Erythroblast (primary cell): ENCODE measurements at places on chromosomes 4 and X.

- DNase-seq, result no peak
Measured at GRCh38 chr4:11069581-11070211, 359.0 kb downstream of the HS3ST1 start.

GRCh38 chr4:55793479-55793878 is 26.1 kb upstream of the EXOC1L start:
- DNase-seq, result no peak

- DNase-seq, result no peak
Measured at GRCh38 chr4:174023641-174024040, 259.8 kb downstream of the FBXO8 start.

- no peak for DNase-seq
Measured at GRCh38 chrX:77935886-77936285, 25.4 kb downstream of the ATP7A start.

DNA sequence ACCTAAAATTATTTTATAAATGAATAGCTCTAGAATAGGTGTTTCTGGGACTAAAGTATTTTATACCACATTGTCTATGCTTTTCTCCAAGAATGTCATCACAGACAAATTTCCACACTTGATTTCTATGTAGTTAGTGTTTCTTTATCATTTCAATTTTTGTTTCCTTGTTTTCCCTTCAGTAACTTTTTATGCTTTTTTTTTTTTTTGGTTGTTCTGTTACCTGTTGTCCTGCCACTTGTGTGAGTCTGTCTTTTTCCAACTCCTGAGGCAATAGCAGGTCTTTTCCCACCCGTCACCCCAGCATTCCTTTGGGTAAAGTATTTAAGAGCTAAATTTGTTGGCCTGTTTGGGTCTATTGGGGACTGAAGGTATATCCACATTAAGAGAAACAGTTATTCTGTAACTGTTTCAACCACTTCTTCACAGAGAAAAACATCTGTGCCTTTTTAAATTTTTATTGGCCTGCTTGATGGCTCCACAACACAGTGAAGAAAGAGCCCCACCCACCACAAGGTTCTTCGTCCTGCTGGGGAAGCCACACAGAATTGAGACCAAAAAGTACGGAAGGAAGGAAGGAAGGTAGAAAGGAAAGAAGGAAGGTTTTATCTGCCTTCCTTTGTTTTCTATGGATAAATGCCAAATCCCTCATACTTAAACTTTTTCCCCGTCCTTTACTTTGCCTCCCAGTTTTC is 17.7 kb upstream of the GPC3 start:
- DNase-seq, result no peak

- DNase-seq, result no peak
Measured at GRCh38 chr4:98151145-98151924, 8.1 kb upstream of the STPG2 start.

DNA sequence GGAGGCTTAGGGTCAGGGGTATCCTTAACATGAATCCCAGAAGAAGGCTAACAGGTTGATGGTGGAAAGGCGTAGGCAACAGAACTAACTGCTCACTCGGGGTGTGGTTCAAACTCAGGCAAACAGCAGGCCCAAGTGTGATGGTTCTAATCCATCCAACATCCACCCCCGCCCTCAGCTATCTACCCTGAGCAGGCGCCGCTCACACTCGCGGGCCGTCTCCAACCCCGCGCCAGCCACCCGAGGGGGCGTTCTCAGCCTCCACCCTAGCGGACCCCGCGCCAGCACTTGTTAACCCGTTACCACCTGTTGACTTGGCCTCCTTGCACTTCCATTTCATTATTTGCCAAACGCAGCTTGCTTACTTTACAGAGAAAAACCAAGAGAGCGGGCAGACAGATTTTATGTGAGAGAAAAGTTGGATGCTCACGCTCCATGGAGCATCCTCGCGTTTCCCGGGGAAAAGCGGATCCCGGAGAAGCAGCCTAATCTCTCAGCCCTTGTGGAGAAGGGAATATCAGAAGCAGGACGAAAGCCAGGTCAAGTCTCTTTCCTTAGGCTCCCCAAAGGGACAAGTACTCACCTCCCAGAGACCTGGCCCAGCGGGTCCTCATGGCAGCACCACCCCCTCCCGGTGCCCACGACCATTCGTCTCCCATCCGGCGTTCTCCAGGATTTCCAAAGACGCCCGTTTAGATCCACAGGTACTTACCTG is 773 bp downstream of the SNCA start:
- peak; percentile 94 for DNase-seq

DNA sequence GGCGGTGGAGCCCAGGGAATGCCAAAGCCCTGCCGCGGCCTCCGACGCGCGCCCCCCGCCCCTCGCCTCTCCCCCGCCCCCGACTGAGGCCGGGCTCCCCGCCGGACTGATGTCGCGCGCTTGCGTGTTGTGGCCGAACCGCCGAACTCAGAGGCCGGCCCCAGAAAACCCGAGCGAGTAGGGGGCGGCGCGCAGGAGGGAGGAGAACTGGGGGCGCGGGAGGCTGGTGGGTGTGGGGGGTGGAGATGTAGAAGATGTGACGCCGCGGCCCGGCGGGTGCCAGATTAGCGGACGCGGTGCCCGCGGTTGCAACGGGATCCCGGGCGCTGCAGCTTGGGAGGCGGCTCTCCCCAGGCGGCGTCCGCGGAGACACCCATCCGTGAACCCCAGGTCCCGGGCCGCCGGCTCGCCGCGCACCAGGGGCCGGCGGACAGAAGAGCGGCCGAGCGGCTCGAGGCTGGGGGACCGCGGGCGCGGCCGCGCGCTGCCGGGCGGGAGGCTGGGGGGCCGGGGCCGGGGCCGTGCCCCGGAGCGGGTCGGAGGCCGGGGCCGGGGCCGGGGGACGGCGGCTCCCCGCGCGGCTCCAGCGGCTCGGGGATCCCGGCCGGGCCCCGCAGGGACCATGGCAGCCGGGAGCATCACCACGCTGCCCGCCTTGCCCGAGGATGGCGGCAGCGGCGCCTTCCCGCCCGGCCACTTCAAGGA is at the start of gene FGF2:
Gene FGF2, plus strand, starts transcription at position 279 of the 705 bp plus-strand sequence. Its CDS starts 344 bp downstream, at position 623.
- DNase-seq, result peak; percentile 43

DNA sequence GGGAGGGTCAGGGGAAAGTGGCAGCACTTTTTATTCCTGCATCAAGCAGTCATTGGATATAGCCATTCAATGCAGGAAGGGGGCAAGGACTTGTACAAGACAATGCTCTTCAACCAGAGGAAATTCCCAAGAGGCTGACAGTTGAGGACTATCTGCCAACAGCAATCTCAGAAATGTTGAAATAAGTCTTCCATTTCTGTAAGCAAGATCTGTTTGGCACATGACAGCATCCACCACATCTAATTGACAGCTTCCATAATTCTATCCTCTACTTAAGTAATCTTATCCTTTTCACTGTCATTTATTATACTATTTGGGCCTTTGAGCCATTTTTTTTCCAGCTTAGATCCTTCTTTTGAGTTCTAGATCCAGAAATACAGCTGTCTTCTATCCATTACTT is 110.7 kb downstream of the CFAP299 start:
- no peak for DNase-seq

GRCh38 chrX:33210156-33210555 is 1.2 kb downstream of the DMD start:
- DNase-seq, result no peak

GRCh38 chr4:7539659-7540058 is 104.9 kb upstream of the PSAPL1 start:
- peak; percentile 22 for DNase-seq

DNA sequence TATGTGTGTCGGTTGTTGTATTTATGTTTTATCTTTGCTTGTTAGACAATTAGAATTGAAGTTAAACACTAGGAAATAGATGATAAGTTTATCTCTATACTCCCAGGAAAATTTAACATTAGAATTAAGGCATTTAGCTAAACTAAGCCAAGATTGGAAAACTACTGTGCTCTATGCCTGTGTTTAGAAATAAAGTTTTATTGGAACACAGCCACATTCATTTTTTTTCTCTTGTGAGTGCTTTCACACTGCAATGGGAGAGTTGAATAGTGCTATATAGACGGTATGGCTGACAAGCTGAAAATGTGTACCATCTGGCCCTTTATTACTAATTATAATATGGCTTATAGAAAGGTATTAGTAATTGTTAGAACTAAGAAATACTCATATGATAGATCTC is 186.7 kb upstream of the NUDT6 start:
- DNase-seq, result no peak

GRCh38 chr4:6360385-6360784 is 90.7 kb downstream of the WFS1 start:
- no peak for DNase-seq

DNA sequence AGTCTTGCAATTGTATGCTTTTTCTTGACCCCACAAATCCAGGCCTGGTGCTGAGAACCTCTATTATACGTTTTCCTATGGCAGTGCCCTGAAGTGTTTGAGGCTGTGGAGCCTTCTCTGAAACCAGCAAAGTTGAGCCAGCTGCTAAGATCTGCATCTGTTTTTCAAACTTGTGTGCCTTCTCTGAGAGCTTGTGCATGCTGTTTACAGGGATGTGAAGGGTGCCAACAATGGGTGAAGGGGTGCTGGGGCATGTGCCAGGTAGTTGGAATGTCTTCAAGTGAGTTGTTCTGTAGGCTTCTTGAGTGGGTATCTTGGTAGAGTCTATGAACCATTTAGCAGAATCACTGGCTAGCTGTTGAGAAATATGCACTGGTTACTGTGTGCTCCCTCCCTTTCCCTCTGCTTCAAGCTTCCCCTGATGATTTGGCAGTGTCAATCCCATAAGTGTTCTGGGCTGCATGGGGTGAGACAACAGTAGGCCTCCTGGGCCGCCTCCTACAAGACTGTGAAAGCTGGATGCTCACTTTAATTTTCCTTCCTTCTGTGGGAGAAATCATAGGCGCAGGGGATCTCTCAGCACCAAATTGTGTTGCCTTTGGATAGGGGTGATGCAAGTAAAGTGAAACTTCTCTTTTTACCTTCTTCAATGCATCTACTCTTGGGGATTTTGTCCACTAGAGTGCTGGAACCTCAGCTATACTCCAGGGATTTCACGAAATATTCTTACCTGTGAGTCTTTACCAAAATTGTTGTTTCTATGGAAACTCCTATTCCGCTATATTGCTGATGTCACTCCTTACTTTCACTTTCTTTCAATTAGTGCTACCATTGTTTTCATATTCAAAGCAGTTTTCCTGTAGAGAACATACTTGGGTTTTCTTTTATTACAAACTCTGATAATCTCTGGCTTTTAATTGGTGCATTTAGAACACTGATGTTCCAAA is 30.0 kb downstream of the ITM2A start:
- DNase-seq, result peak; percentile 1

DNA sequence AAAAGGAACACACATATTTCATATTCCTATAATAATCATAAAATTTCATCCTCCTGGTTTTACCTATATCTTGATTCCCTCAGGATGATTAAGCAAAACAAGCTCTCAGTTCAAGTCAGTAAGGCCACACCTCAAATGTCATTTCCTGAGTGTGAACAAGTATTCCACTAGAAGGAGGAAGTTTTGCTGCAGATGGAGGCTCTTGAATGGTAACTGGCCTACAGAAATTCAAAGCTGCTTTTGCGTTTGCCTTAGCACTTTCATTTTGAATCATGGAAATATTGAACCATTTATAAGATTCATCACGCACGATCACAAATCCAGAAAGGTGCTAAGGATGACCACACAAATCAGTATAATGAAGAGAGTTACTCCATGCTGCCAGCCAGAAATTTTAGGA is 254.4 kb upstream of the CXXC4 start:
- DNase-seq, result no peak

- DNase-seq, result no peak
Measured at GRCh38 chr4:16271411-16271810, 45.1 kb upstream of the TAPT1 start.

DNA sequence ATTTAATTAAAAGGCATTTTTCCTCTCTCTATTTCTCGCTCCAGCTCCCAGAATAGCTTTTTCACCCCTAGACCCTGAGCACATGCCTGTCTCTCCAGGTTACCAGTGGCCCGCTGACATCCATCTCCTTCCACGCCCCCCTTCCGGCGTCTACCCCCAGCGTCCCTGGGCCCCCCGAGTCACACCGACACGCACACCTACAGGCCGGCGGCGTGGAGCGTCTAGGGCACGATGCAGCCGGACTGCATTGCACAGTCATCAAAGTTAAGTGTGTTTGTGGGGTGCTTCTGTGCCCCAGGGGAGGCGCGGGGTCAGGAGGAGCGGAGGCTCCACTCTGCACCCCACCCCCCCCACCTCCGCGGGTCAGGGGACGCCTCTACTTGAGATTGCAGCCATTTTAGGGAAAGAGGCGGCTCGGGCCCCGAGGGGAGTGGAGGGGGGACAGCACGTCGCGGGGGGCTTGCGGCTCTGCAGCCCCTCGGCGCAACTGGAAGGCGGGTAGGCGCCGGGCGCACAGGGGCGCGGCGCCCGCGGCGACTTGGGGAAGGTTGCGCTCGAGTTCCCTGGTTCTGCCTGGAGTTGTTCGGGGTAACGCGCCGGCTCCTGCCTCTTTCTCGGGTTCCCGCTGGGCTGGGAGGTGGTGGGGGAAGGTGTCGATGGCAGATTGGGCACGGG is 112.7 kb downstream of the DHX15 start:
- no peak for DNase-seq

DNA sequence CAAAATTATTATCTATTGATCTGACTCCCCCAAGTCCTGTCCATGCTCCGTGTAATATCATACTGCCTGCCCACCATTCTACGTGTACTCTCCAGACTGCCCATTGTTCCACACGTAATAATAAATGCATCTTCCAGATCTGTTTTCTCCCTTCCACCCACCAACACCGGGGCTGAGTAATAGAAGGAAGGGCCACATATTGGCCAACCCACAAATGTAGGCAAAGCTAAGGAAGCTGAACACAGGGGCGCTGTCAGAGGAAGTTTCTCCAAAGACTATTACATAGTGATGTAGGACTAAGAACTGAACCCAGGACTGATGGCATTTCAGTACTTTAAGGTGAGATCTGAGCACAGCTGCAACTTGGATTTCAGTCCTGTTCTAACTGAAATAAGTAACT is 135.8 kb upstream of the GUCY1A1 start:
- no peak for DNase-seq

GRCh38 chr4:158805635-158806471 is 37.0 kb downstream of the FNIP2 start:
- DNase-seq, result peak; percentile 84

- DNase-seq, result no peak
Measured at GRCh38 chr4:48067536-48067935, 51.0 kb downstream of the NIPAL1 start.

DNA sequence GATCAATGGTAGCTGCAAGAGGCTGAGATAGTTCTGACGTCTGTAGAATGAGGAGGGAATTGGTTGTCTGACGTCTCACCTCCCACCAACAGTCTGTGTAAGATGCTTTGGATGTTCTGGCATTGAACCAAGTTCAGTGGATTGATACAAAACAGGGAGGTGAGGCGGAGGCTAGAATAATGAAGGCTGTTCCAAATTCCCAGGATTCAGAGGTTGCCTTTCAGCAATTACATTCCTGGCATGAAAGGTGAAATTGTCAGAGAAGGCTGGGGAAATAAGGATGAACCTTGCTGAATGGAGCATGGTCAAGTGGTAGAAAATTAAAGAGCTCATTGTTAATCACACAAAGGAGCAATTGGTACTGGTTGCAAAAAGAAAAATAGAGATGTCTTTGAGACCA is 241.6 kb downstream of the FBXW7 start:
- no peak for DNase-seq

- no peak for DNase-seq
Measured at GRCh38 chr4:164803702-164804101, 49.8 kb downstream of the SMIM31 start.

- DNase-seq, result no peak
Measured at GRCh38 chr4:33057736-33058135, 2337.6 kb downstream of the PCDH7 start.

- no peak for DNase-seq
Measured at GRCh38 chr4:183808097-183808456, 97.0 kb upstream of the STOX2 start.
